ENCODE measurements at places on chromosomes 7 and 10.
A peak's percentile ranks its signal among the peaks of the same experiment; 100 is the strongest.

GRCh38 chr7:36165059-36165458, 12.0 kb downstream of the EEPD1 start:
- DNase-seq: peak; percentile 56

DNA sequence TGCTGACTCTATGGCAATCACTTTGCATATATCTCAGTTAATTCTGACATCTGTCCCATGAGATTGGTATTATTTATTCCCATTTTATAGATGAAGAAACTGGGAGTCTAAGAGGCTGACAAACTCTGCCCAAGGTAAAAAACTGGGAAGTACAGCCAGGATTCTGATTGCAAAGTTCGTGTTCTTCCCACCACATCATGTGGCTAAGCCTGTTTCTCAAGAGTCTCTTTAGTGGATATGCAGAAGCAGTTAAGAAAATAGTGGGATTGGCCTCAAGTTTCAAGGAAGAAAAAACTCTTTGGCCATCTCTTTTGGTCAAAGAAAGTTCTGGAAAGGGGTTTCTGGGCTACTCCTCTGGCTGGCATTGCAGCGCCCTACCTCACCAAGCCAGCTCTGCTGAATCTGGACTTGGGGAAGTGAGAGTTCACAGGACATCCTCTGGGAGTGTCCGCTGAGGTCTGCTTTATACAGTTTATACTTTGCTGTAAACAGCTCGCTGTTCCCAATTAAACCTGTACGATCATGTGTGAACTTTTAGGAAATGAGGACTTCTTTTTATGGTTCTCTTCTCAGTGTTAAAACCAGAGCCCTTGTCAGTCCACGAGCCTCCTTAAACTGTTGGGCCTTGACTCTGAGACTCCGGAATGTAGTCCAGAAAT, 12.2 kb upstream of the BMPR1A start:
- no peak for DNase-seq

DNA sequence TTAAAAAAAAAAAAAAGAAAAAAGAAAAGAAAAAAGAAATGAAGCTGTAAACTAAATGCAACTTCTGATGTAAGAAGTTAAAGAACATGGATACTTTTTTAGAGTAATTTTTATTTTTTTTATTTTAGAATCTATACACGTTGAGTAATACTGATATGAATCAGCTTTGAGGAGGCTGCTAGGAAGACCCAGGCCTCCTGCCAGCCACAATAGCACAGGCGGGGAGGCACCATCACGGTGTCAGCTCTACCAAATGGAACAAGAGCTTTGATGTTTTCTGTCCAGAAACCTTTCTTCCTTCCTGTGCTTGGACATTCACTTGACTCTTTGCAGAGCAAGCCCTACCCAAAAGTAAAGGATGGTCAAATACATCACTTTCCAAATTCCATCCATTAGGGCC, 45.3 kb upstream of the EGR2 start:
- peak; percentile 33 for DNase-seq

DNA sequence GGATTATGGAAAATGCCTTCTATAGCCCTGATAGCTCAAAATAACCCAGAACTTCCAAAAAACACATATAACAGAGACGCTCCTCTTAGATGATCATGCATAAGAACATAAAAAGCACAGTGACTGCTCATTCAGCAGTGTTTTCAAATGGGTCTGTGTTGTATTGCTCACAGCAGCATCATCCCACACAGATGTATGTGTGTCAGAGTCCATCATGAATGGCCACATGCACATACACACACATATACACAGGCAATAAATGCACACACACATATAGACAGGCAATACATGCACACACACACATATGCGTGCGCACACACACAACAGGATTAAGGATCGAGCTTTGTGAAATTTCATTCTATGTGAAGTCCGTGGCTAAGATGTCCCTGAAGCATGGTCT, 26.1 kb downstream of the TMEM273 start:
- no peak for DNase-seq

DNA sequence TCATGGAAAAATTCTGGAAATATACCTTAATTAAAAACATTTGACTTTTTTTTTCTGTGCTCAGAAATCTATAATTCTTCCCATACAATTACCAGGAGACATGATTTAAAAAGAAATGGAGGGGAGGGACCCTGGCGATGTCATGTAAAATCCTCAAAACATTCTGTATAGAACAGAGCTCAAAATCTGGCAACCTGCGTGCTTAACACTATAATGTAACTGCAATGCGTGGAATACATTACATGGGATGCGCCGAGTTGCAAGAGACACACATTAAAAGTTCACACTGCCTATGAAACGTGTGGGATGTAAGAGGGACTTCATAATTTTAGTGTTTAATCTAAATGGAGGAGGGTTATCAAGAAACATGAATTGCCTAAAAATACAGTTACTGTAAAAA, 215.0 kb downstream of the GLI3 start:
- no peak for DNase-seq

DNA sequence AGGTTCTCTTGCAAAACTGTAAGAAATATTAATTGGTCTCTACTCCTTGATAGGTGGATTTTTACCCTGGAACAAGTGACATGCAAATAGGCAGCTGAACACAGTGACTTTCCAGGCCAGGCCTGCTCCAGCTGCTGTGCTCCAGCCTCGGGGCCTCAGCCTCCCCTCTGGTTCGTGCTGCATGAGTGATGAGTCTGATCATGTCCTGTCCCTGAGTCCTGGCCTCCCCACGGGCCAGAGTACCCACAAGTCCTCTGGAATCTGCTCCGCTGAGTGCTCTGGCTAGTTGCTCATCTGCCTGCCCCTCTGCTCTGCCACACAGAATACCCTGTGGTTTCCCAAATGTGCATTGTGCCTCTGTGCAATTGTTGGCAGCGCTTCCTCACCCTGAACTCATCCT, 80.1 kb upstream of the PDZD8 start:
- DNase-seq: no peak

- peak; percentile 94 for DNase-seq
Observed at GRCh38 chr10:88152728-88153133, 289.3 kb downstream of the PTEN start.

- DNase-seq: no peak
Observed at GRCh38 chr7:103993551-103993950, 4.1 kb upstream of the RELN start.

GRCh38 chr7:45975367-45975766, 54.3 kb upstream of the IGFBP3 start:
- DNase-seq: no peak

GRCh38 chr10:75461672-75462649, 30.5 kb downstream of the LRMDA start:
- no peak for DNase-seq

DNA sequence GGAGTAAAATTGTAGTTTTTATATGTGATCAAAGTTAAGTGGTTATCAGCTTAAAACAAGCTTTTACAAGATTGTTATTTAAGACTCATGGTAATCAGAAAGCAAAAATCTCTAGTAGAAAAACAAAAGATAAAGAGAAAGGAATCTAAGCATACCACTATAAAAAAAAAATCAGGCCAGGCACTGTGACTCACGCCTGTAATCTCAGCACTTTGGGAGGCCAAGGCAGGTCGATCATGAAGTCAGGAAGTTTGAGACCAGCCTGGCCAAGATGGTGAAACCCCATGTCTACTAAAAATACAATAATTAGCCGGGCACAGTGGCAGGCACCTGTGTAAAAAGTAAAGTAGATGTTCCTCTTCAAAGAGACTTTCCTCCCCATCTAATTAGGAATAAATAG, 265.9 kb upstream of the NRP1 start:
- peak; percentile 51 for DNase-seq

GRCh38 chr10:131477457-131478121, 166.1 kb upstream of the TCERG1L start:
- DNase-seq: no peak

- peak; percentile 69 for DNase-seq
Observed at GRCh38 chr10:32962521-32962920, 4.5 kb upstream of the ITGB1 start.

Measured in astrocyte (in vitro differentiated cells and primary cell).